NCI-H1092 treated with DMSO at 0.1 percent for 48 hours (cell line): ENCODE measurements at places on chromosomes 13 and 19.

GRCh38 chr19:31331536-31331935 lies 17.7 kb downstream of the TSHZ3 start:
- DNase-seq: no peak

- no peak for DNase-seq
These were observed 22.4 kb upstream of the CEACAM20 start for GRCh38 chr19:44551850-44552249.

DNA sequence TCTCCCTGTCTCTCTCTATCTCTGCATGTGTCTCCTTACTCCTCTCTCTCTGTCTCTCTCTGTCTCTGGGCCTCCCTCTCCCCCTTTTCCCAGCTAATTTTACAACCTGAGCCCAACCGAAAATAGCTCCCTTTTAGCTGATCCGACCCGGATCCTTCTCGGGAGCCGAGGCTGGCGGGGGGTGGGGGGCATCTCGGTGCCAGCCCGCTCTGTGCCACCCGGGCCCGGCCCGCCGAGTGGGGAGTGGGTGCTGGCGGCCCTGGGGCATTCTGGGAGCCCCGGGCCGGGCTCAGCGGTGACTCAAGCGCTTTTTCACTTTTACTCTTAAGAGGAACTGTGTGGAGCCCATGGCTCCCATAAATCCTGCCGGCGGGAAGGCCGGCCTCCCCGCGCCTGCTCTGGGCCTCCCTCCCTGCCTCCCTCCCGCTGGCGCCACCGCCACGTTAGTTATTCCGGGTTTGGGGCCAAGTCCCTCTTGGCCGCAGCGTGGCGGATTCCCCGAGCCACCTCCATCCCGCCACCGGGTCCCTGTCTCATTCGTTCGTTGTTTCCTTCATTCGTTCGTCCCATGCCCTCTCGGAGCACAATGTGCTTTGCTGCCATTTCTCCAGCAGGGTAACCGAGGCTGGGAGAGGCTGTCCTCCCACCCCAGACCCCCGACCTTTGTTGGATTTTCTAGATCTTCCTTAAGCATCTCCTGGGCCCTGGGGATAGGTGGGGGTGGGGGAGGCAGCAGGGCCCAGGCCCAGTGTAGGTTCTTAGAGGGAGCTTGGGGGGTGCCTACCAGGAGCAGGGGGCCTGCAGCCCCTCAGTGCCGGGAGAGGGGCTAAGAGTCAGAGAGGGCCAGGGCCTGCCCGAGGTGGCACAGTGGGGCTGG lies 3.2 kb downstream of the NFIC start:
- DNase-seq: no peak

- DNase-seq: no peak
These were observed 10.8 kb upstream of the CCNA1 start for GRCh38 chr13:36421447-36421846.

DNA sequence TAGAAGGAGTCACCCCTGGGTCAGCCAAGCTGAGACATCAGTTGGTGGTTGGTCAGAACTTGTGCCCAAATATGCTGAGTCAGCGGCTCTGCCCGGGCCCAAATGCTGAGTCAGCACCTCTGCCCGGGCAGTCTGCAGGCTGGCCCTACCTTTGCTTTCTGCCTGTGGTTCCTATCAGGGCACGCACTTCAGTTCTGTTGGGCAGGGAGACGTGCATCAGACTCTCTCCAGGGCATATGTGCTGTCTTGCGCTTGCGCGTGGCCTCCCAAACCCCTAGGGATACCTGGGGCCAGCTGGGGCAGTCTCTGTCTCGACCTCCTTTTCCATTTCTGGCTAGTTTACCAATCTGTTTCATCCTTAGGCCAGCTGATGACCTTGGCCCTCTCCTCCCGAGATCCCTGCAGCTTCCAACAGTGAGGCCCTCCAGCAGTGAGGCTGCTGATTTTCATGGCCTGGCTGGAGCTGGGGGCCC lies 24.4 kb upstream of the LDLR start:
- DNase-seq: no peak
